Sciatic nerve (tissue), 2 donors: ENCODE measurements at places on chromosomes 6 and 20.
A peak's percentile ranks its signal among the peaks of the same experiment; 100 is the strongest.

GRCh38 chr20:53274807-53275206 lies 302.6 kb downstream of the TSHZ2 start:
- no peak for DNase-seq

DNA sequence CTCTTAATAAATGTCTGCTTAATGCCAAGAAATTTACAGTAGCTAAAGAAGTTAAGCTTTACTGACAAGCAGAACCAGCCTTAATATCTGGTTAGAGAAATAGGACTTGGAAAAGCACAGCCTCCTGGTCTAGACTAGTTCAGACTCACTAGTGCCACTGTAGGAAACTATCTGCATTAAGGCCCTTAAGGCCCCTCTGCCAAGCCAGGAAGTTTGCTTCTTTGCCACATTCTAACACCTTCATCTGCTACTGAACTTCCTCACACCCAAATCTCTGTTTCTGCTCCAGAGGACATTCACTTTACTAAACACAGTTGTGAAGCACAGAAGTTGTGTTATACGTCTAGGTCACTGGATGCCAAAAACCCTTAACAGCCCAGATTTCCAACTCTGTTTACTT lies 302.8 kb downstream of the BTBD9 start:
- DNase-seq = no peak

GRCh38 chr6:8758412-8758811 lies 323.1 kb upstream of the SLC35B3 start:
- DNase-seq = no peak

DNA sequence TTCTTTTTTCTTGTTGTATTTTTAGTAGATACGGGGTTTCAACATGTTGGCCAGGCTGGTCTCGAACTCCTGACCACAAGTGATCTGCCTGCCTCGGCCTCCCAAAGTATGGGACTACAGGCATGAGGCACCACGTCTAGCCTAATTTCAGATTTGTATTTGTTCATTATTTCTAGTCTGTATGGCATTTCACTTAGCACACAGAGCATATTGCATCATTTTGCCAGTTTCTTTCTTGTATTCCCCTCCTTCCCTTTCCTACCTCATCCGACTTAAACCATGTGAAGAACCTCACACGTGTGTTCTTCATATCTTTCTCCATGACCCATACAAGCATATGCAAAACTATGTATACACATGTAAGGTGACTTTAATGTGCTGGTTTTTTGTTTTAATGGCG lies 470.0 kb downstream of the CBLN4 start:
- no peak for DNase-seq

GRCh38 chr20:52746770-52747169 lies 225.4 kb upstream of the TSHZ2 start:
- no peak for DNase-seq

GRCh38 chr20:29690274-29690673 lies 1567.2 kb upstream of the DEFB115 start:
- DNase-seq = no peak

DNA sequence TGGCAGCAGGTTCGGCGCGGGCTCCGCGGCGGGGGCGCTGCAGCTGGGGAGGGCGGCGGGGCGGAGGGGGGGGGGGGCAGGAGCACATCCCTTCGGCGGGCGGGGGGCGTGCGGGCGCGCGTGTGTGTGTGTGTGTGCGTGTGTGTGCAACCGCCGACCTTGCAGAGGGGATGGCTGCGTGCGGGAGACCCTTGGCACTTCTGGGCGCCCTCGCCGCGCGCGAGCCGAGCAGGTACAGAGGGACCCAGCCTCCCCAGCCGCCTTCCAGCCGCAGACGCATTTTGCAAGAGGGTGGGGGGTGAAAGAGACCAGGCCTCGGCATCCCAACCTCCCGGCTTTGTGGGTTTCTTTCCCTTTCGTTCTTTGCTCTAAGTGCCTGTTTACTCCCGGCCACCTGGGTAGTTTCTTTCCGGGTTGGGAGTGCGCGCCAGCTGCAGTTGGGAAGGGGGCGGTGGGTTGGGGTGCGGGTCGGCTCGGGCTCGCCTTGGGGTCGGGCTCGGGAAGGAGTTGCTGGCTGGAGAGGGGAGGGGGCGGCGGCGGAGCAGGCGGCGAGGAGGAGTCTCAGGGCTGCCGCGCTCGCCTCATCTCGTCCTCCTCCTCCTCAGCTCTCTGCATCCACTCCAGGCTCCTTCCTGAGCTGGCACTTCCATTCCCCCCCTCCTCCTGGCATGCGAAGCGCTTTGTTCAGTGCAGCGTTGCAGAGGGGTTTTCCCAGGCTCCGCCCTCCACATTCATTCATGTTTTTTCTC lies 620 bp downstream of the HIVEP1 start:
- peak; percentile 82 for DNase-seq

- no peak for DNase-seq
These were observed 510.5 kb downstream of the PHF3 start for GRCh38 chr6:64146094-64146493.

DNA sequence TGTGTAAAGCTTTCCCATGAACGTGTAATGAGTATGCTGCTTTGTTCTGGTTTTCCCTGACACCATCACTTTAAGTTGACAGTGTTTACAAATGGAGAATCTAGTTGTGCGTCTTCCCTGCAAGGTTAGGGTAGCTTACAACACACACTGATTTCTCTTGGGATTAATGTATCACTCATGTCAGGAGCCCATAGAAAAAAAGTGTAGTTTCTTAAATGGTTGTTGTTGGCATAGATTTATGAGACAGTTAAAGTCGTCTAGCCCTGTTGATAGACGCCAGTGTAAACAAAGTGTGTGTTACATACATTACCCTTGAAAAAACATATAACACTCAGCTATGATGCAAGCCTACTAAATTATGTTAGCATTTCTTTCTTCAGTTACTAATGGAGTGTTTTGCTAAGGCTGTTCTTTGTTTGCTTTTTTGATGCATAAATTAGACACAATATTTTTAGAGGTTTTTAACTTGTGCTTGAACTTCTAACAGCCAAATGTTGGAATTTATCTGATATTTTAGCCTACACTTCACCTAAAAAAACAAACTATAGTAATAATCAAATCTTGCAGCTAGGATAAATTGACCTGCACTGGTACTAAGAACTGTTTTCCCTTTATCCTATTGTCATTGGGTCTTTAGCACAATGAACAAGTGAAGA lies 88.6 kb downstream of the RNF217 start:
- DNase-seq = no peak

DNA sequence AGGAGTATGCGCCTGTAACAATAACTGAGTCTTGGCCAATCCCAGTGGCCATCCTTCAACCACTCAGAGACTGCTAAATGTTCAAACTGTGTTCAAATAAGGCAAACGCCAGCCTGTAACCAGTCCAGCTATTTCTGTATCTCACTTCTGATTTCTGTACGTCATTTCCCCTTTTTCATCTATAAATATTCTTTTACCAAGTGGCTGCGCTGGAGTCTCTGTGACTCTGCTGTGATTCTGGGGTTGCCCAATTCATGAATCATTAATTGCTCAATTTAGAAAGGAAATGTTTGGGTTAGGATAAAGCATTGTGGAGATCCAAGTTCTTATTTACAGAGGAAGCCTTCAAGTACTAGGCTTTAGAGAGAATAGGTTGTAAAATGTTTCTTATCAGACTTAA lies 89.8 kb upstream of the UST start:
- no peak for DNase-seq
